Activated naive CD8-positive, alpha-beta T cell treated with anti-CD3 and anti-CD28 coated beads, Interleukin-2, amount 10 ng/mL, durations not matched to agents 7 days and 5 days (primary cell): ENCODE measurements at places on chromosomes 5 and 9. TPM values are rescaled to one million over a fixed set of nuclear protein-coding genes. Genes with fewer than 3 reads are reported as not detected.

Gene PCDHA4
- not detected for total RNA-seq

Gene TMEFF1
- not detected for total RNA-seq

Gene UBE2D2
- 200 TPM for total RNA-seq

Gene CBY3
- total RNA-seq, result not detected

Gene C7
- not detected for total RNA-seq
